ENCODE measurements at places on chromosomes 7 and 10.

- no peak for DNase-seq
Observed at GRCh38 chr7:146345251-146345650, 228.7 kb downstream of the CNTNAP2 start.

GRCh38 chr10:10499839-10500238, 517.8 kb upstream of the CELF2 start:
- peak; percentile 58 for DNase-seq

DNA sequence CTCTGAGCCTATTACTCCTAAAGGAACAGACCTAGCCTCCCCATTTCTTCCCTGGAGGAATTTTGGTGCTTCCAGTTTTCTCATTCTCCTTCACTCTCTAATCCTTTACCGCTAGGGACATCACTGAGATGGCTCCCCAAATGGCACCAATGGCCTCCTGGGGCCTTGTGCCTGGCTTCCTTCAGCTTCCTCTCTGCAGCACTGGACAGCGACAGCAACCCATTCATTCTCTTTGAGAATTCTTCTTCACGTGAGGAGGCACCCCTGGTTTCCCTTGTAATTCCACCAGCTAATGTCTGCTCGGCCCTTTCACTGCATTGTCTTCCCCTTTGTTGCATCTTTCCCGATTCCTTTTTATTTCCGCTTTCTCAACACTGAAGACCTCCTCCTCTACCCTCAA, 24.6 kb upstream of the KDM7A start:
- no peak for DNase-seq

DNA sequence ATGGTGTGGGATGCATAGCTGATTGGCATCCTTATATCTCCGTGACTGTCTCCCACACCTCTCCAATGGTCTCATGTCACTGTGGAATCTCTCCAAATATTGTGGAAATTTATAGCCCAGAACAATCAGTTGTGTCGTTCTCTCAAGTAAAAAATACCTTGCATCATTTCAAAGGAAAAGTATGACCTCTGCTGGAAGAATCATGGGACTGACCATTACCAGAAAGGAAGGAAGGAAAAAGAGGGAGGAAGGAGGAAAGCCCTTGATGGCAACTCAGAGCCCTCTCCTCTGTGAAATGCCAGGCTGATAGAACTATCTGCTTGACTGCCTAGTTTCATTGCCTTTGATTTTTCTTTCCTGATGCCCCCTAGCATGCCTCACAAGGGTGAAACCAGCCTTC, 76.3 kb downstream of the FOXI2 start:
- DNase-seq, result peak; percentile 18

- no peak for DNase-seq
Observed at GRCh38 chr10:87878664-87879459, 15.4 kb downstream of the PTEN start.

DNA sequence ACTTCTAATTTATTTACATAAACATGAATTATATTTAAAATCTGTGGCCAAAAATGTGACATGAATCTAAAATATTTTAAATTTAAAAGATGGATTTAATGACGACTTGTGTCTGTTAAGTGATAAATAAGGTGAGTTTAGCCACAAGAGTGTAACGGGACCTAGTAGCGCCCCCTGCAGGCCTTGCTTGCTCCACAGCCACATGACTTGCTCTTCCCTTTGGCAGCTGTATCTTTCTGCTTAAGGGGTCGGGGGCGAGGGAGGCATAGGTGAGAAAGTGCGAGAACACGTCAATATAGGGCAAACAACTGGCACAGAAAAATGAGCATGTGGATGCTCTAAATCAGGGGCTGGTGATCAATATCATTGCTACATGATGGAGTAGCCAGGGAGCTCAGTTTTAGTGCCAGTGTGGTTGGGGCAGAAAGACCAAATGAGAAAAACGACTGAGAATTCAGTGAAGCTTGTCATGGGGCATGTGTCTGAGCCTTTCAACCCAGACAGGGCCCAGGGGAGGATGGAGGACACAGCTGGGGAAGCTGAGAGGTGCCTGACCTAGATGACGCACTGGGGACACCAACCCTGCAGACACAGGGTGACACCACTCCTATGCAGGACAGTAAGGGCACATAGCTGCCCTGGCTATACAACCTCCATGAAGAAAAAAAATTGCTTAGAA, 49.8 kb downstream of the PAXIP1 start:
- DNase-seq, result peak; percentile 30

DNA sequence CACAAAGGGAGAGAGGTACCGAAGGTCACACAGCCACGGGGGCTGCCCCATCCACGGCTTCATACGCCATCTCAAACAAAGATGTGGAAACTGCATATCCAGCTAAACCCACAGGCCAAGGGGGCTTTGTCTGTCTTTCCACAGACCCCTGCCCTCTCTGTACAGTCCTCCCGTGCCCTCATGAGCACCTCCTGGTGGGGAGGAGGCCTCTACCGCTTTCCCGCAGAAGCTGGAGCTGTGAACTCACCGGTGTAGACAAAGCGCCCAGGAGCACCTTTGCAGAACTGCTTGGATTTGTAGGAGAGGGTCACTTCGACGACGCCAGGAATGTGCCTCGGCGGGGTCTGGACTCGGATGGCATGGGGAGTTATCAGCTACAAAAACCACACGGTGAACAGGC, 97.2 kb downstream of the EBF3 start:
- no peak for DNase-seq

DNA sequence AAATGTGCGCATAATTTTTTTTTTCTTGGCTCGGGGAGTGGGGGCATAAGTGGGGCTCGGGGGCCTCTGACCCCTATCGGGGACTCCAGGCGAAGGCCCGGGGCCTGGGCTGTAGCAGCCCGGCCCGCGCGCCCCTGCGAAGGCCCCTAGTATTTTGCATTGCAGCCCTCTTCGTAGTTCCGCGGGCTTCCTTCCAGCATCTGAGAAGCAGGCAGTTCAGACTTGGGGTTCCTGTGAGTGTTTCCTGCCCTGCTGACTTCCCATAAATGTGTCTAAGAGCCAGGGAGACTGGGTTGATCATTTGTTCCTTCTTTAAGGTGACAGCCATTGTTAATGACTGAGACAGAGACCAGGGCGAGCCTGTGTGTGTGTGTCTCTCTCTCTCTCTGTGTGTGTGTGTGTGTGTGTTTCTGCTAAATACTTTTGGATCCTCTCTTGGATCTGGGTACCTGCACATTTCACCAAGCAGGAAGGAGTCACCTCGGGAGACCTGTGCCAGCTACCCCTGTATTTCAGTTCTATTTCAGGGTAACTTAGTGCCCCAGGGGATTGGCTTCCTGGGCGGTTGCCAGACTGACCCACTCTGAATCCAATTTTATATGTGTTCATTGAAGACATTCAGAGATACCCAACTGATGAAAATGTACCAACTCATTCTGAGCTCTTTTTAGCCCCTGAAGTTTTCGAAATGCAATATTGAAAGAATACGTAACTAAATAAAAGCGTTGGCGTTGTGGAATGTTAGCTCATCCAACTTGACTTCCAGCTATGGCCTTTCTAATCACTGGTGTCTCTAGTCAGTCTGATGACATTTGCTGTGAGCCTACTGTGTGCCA, 805 bp downstream of the MSRB2 start:
- peak; percentile 34 for DNase-seq

DNA sequence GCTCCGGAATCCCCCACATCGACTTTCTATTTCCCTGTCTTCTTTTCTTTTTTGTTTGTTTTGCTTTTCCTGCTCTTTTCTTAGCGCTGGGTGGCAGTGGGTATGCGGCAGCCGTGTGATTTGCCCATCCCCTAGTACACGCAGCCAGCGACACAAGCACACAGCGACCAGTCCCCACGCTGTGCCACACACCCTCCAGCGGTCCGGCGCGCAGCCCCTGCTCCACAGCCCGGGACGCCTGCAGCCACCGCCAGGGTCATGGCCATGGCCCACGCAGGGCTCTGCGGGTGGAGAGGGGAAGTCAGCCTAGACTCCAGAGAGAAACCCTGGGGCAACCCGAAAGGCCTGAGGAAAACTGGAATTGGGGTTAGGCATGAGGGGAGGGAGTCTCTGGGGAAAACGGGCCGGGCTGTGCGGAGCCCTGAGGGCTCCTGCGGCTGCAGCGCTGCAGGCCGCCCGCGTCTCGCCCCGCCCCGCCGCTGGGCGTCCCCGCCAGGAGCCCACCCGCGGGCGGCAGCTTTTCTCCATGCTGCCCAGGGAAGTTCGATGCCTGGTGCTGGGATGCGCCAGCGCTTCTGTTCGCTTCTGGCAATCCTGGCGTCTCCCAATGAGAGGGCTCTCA, 2.5 kb downstream of the CHRM2 start:
- no peak for DNase-seq

DNA sequence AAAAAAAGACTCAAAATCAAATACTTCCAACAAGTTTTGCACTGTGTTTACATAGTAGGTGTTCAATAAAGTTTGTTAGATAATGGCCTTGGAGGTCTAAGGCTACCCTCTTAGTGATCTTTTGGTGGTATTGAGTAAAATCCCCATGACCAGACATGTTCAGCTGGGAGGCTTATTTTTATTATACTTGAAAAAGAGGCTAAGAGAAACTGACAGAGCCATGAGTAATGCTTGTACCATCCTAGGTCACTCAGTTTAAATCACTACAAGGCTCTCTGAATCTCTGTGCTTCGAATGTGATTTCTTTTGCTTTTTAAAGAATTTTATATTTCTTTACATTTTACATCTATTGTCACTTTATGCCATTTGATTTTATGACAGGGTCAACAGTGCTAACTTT, 90.5 kb downstream of the TWIST1 start:
- DNase-seq, result peak; percentile 26

- peak; percentile 87 for DNase-seq
Observed at GRCh38 chr7:130912082-130912861, 178.3 kb upstream of the KLF14 start.

DNA sequence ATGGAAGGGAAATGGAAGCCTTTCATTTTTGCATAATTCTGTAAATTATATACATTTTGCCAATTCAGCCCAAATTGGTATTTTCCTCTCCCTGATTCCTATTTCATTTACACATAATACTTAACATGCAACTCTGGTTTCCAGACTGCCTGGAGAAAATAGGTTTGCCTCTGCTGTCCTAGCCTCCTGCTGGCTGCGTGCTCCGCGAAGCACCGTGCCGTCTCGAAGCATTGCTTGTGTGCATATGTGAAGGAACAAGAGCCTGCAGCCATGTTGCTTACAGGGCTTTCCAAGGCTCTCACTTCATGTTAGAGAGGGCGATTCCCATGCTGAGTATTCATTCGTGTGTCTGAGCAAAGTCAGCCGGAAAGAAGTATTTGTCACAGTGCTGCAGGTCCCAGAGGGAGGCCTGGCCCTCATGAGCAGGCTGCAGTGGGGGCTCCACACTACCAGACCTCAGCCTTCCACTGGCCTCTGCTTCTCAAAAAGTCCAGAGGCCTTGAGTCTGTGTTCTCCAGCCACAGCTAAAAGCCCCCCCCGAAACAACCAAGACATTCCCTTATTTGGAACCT, 66.5 kb downstream of the CLRN3 start:
- DNase-seq, result no peak

GRCh38 chr10:78535716-78536218, 502.1 kb downstream of the RPS24 start:
- DNase-seq, result no peak

DNA sequence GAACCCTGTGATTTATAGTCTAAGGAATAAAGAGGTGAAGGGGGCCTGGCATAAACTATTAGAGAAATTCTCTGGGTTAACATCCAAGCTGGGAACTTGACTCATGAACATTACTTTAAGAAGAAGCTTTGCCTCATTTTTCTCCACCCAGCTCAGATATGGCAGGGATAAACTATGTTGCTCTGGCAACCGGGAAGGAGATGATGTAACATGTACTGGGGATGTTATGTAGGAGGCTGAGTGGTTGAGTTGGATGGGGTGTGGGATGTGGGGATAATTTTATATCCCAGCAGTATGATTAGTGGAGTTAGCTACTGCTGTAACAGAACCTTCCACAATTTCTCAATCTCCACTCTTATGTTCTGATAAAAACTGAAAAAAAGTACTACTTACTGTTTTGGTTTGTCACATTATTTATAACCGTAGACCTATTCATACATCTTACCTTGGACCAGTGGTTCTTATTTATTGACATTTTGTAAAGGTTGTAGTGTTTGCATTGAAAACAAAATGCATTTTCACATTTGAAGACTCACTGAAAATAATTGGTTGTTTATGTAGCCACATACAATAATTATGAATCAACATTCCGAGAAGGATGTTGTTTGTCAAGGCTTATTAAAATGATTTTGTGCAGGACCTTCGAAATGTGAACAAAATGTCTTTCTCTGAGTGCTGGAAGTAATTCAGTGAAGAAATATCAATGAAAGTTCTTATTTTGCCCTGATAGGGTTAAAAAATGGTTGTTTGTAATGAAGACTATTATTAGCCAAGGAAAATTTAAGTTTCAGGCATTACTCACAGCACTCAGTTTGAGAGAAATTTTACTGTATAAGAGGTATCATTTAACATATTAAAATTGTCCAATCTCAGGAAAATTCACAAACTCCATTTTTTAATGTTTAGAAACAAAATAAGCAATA, 1.3 kb downstream of the OR2F2 start:
- DNase-seq, result peak; percentile 15

DNA sequence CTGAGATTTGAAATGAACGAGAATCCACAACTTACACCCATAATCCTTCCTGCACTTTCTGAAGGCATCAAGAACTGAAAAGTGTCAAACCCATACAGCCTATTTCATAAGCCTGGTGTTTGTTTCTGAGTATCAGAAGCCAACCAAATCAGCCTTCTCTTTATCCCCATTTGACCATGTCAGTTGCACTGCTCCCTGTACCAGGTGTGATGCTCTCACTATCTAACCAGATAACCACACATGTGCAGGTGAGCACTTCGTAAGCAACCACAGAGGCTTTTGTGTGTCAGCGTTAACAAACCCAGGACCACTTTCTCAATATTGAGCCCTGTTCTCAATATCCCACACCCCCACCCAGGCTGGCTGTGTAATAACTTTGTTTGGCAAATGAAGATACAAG, 114.4 kb downstream of the DOCK4 start:
- no peak for DNase-seq

GRCh38 chr10:28014651-28015050, 15.8 kb upstream of the ODAD2 start:
- DNase-seq, result no peak

GRCh38 chr7:106644999-106645398, 16.0 kb downstream of the CCDC71L start:
- DNase-seq, result no peak

GRCh38 chr10:13592306-13592705, 5.5 kb downstream of the PRPF18 start:
- DNase-seq, result no peak

DNA sequence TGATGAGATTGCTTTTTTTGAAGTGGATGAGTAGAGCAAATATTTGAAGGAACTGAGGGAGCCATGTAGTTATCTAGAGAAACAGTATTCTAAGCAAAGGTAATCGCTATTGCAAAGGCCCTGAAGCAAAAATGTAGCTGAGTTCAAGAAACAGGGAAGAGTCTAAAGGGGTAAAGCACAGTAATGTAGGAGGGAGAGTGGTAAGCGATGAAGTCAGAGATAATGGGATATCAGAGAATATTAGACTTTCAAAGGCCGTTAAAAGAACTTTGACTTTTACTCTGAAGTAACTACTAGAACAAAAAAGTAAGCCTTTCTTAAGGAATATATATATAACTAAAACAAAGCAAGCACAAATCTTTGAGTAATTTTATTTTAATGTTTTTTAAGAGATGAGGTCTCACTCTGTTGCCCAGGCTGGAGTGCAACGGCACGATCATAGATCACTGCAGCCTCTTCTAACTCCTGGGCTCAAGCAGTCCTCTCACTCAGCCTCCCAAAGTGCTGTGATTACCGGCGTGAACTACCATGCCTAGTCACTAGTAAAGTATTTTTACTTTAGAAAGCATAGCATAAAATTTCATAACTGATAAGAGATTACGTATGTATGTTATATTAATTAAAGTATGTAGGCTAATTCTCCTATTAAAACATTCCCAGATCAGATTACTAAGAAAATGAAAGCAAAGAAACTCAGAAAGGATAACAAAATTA, 61.7 kb upstream of the OIT3 start:
- no peak for DNase-seq

- DNase-seq, result no peak
Observed at GRCh38 chr7:70353330-70353945, 755.2 kb downstream of the AUTS2 start.

Measured in HT1080 (cell line).